ENCODE measurements at places on chromosomes 12 and 14.
A peak's percentile ranks its signal among the peaks of the same experiment; 100 is the strongest.

- DNase-seq, result no peak
These were observed 136.6 kb upstream of the OVCH1 start for GRCh38 chr12:29634057-29634456.

- DNase-seq, result no peak
These were observed 133.5 kb upstream of the HIF1A start for GRCh38 chr14:61561657-61562276.

DNA sequence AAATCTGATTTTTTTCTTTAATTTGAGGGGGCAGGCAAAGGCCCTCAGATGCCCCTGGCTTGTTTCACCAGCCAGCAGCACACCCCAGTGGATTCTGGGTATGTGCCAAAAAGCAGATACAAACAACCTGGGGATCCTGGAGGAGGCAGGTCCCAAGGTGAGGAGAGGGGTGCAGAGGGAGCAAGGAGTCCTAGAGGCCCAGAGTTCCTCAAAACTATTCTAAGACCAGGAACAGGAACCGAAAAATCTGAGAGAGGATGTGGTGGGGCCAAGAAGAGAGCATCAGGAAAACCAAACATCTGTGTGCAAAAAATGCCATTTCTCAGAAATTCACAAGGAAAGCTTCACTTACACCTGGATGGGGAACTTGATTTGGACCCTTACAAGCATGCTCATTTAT is 8.2 kb downstream of the KCNA5 start:
- no peak for DNase-seq

DNA sequence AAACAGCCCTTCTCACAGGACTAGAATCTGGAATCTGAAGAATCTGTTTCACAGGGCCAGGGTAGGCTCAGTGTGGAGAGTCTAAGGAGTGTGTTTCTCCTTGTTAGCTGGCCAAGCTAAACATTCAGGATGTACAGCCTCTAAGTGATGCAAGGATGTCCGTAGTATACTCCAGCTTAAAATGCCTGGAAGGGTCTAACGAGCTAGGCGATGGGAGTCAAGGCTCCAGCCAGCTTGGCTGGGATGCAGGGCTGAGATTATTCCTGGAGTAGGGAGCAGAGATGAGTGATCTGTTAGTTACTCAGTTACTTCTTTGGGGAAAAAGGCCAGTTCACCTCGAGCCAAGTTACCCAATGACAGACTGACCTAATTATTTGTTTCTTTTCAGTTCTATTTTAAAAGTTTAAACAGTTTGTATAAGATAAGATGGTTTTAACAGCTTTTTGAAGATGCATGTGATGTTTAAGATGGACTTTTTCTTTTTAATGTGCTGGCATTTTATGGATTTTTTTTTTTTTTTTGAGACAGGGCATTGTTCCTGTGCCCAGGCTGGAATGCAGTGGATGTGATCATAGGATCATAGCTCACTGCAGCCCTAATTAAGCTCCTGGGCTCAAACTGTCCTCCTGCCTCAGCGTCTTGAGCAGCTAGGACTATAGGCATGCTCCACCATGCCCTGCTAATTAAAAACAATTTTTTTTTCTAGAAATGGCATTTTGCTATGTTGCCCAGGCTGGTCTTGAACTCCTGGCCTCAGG is 41.1 kb downstream of the SYNE2 start:
- DNase-seq, result no peak

GRCh38 chr14:60253649-60254048 is 4.6 kb downstream of the PPM1A start:
- DNase-seq, result peak; percentile 65

- no peak for DNase-seq
These were observed 49.0 kb downstream of the RALGAPA1 start for GRCh38 chr14:35760143-35760542.

- peak; percentile 85 for DNase-seq
These were observed 112.2 kb upstream of the FKBP4 start for GRCh38 chr12:2682296-2683251.

- no peak for DNase-seq
These were observed 14.8 kb downstream of the EMP1 start for GRCh38 chr12:13211191-13211858.
